Occipital lobe (tissue), 3 donors: ENCODE measurements at places on chromosomes 4 and X. TPM values are rescaled to one million over a fixed set of nuclear protein-coding genes. Genes with fewer than 3 reads are reported as not detected.

- DNase-seq, result no peak
Observed at GRCh38 chr4:171242831-171243230, 570.4 kb upstream of the GALNTL6 start.

GRCh38 chrX:10841579-10841978 is 221.2 kb upstream of the MID1 start:
- no peak for DNase-seq

DNA sequence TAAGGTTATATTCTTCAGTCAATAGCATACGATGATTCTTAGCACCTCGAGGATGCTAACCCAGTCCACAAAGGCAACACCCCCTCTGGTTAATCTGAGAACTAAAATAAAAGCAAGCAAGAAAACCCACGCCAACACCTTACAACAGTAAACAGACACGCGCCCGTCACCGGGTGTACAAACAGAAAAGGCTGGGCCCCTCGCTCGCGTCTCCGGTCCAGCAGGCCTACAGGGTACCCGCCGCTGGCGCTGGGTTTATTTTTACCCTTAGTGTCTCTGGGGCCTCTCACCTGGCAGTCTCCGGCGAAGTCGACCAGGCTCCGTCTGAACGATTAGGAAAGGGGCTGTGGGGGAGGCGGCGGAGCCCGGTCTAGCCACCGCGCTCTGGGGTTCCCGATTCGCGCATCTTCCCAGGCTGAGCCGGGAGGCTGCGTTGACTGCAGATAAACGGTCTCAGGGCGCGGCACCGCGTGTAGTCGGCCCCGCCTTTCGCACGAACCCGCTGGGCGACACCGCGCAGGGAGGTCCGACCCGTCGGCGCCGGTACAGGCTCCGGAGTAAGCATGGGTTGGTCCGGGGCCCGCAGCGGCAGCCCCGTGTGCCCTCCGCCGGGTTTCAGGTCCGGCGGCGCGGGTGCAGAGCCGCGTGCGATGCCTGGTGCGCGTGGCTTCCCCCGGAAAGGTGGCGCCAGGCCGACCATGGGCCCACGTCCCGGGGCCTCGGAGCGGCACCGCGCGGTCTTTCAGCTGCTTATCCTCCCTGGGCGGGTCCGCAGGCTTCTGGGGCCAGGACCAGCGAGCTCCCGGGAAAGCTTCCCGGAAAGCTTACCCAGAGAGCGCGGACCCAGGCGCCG is 441 bp downstream of the SLC9B2 start:
- DNase-seq, result peak; percentile 41

DNA sequence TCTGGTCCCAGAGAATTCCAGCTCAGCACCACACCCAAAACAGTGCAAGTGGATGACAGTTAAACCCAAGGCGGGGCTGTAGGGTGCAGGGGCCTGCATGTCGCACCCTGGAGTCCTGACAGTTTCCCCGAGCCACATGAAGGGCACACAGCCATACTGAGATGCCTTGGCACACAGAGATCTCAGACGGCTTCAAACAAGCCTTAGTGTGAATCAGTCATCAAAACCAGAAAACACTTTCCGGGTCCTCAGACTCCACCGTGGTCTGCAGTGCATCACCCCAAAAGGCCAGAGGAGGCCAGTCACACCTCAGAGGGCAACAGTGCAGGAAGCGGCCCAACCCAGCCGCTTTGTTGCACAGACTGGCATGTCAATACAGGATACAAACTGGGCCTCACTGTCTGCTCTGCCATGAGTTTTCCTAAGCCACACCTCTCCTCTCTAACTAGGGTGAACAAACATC is 64.6 kb upstream of the ENPP6 start:
- DNase-seq, result no peak

GRCh38 chr4:2638730-2639129 is 102.3 kb downstream of the FAM193A start:
- no peak for DNase-seq

GRCh38 chr4:116923389-116923788 is 162.0 kb downstream of the TRAM1L1 start:
- DNase-seq, result no peak

GRCh38 chr4:168218645-168219044 is 99.9 kb downstream of the DDX60 start:
- no peak for DNase-seq

GRCh38 chrX:18887825-18888212 is 96.1 kb downstream of the PHKA2 start:
- no peak for DNase-seq

- peak; percentile 36 for DNase-seq
Observed at GRCh38 chrX:63784902-63785707, at the start of gene ARHGEF9. Gene ARHGEF9 (minus strand): TSS chrX:63785214. CDS start chrX:63785145, 69 bp downstream.

GRCh38 chr4:109752525-109752924 is 22.7 kb upstream of the PLA2G12A start:
- no peak for DNase-seq

DNA sequence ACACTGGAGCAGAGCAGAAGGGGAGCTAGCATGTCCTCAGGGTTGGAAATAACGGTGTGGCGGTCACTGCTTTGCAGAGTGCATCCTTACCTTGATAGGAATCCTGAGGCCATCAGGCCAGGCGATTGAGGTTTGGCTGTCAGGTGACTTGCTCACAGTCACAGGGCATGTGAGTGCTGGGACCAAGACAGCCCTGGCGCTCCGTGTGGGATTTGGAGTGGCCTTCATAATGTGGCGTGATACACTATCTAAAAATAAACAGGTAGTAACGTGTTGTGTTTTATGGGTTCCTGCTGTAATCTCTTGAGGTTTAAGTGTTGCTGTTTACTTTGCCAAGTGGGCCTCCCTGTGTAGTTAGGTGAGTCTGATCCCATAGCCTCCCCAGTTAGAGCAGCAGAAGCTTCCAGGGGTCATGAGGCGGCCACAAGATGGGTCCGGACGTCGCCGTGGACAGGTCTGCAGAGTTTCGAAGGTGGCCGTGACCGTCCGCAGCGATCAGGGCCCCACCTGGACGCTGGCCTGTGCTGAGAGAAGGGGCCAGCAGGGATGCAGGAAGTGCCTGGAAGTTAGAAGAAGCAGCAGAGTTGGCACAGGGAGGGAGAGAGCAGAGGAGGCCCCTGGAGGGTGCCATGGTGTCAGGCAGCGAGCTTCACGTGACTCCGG is 27.7 kb downstream of the RGS12 start:
- DNase-seq, result no peak

DNA sequence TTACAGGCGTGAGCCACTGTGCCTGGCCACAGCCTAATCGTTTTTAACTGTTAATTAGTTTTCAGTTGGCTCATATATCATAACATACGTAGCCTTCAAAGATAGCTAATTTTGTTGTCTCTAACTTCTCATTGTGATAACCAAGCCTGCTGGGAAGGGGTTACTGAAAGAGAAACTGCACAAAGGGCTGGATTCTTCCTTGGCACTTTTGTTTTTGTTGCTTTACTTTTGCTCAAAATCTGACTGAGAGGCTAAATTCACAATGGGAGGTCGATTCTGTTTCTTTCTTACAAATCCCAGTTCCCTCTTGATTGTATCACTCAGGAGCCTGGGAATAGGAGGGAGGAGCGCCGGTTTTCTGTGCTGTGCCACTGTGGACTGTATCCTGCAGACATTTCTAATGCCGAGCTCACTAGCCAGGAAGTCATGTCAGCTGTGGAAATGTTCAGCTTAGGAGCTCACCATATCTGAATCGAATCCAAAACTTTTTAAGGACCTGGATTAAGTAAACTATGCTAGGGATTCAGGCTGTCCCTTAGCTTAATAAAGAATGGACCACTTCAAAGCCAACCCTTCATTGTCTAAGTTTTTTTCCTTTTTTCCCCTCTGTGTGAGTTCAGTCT is 120.5 kb upstream of the FAT1 start:
- DNase-seq, result no peak

DNA sequence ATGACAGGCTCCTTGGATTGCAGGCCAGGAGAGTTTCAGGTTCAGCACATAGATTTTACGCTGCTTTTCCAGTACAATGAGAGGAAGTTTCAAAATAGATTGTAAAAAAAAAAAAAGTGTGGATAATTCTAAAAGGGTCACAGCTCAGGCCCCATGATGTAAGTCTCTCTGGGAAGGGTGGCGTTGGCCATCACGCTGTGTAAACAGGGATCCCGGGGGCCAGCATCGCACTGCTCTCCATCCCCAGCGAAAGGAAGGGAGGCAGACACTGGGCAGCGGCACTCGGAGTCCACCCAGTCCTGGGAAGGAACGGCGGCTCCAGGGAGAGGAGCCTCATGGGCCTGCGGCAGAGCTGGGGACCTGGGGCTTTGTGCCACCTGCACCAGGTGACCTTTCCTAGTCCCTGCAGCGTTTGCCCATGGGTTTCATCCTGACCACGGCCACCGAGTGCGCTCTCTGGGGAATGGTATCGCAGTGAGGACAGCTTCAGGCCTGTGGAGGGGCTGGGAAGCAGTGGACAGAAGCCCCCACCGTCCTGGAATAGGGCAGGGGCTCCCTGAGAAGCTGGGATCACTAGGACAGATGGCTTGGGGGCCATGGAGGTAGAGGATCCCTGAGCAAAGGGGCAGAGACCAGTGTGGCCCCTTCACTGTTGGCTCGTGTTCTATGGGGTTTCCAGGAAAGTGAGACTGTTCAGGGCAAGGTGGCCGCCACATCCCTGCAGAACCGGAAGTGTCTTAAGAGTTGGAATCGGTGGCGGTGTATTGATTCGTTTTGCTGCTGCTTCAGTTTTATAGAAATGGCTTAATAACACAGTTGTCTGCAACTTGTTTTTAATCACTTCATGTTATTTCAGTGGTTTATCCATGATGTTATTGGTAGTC is 38.9 kb downstream of the RGS12 start:
- DNase-seq, result no peak

The XAGE2 gene
- total RNA-seq, result not detected

The MAGEC1 gene
- total RNA-seq, result not detected

The AFM gene
- total RNA-seq, result not detected

The DGKQ gene
- 6.7 TPM for total RNA-seq

The SPANXN3 gene
- not detected for total RNA-seq

The ACTRT1 gene
- total RNA-seq, result not detected

The GAGE1 gene
- total RNA-seq, result not detected

The KANTR gene
- 31.4 TPM for total RNA-seq
